Cardiac fibroblast (primary cell): ENCODE measurements at places on chromosomes 2 and 18.

DNA sequence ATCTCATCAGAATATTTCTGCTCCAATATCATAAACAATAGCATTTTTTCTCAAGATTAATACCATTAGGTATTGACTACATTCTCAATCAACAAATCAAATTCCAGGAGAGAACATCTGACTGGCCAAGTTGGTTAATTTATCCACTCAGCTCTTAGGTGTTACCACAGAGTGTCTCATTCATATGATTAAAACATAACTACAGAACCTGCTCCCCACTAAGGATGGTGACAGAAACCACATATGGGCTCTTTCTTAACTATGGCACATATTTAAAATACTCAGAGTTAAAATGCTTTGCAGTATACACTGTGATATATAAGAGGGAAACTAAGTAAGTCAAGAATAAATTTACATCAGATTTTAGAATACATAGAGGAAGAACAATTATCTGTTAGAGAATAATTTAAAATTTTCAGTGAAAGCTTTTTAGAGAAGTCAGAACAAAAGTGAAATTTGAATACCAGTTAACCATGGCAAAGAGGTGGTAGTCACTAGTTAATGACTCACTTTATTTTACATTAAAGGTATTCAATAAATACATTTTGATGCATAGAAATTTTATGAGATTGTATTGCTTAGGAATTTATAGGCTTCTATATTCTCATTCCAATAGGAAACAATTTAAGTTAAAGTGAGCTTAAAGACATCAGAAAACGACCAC is 1120.8 kb upstream of the TMEFF2 start:
- no peak for DNase-seq

DNA sequence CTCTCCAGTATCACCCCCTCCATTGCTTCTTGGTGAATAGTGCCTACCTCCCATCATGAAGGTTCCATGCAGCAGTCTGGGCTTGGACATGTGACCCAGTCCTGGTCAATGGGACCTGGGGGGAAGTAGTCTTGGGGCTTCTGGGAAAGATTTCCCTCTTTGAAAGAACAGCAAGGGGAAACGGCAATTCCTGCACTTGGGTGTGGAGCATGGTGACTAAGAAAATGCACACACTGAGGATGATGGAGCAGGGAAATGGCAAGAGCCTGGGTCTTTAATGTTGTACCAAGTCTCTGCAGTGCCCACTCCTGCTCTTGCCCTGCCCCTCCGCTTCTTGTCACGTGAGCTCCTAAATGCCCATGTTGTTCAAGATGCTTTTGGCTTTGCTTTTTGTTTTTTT is 131.4 kb upstream of the SIX2 start:
- no peak for DNase-seq

DNA sequence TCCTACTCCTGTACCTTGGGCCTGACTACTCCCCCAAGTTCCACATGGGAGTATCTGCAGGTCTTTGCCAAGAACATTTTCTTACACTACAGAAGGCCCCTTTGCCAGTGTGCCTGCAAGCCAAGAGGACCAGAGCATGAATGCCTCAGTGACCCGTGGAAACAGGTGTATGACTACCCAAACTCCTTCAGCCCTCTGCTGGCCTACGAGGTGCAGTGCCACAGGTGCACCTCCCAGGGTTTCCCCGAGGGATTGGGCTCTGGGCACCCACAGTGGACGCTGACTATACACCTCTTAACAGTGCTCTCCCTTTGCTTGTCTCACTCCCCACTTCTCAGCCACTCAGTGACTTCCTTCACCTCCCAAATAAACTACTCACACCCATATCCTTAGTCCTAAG is 91.4 kb downstream of the COL6A3 start:
- DNase-seq = no peak

DNA sequence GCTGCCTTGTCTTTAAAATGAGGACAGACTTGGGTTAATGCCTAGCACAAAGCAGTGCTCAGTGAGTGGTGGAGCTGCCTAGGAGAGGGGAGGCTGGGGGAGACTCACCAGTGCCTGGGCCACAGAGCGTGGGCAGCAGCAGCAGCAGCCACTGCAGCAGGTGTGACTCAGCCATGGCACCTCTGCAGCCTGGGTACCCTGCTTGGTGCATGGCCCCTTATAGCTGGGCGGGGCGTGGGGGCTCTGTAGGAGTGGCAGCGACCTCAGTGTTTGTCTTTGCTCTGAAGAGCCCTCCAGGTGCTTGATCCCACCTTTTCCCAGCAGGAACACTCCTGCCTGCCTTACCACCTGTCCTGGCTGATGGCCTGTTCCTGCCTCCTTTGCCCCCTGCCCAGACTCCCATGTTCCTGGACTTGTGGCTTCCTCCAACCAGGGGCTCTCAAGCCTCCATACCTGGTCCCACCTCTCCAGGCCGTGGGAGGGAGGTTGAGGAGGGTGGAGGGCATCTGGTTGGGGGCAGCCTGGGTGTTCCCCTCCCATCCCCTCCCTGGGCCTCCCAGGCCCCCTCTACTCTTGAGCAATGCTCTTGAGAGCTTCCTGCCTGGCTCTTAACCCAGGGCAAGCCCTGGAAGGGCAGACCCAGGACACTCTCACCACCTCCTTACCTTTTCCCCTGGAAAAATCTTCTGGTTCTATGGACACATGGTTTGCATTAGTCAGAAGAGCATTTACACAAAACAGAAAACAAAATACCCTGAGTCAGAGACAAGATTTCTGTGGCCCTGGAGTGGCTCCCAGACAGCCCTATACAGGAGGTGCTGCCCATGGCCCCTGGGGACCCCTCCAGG is at the start of gene SFTPB:
Gene SFTPB, minus strand, starts transcription at position 191 of the 848 bp plus-strand sequence. Its CDS starts 16 bp downstream, at position 175.
- no peak for DNase-seq

DNA sequence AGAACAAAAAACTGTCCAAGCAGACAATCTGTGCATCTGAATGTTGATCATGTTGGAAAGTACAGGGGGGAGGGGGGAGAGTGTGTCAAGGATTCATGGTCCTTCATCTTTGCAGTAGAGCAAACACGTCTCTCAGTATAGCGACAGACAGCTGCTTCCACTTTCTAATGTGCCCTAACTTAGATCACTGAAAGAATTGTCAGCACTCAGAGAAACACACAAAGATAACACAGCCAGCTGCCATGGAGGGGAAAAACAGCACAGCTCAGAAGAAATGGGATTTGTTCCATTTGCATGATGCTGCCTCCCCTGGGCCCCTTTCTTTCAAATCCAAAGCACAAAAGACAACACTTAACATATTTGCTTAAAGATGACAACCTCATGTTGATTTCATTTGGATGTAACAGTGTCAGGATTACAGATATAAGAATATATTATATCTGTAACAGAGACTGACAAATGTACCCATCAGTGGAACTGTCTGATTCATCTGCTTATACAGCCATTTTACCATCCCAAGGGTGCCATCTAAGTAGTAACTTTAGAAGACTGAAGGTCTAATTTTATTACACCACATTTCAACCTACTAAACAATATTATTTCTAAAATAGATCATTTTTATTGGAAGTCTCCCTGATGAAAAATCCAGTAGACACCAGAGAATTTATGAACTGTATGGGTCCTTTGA is 17.7 kb downstream of the FIGN start:
- peak; percentile 30 for DNase-seq

GRCh38 chr2:112161431-112162145 is 23.4 kb downstream of the FBLN7 start:
- DNase-seq = no peak

DNA sequence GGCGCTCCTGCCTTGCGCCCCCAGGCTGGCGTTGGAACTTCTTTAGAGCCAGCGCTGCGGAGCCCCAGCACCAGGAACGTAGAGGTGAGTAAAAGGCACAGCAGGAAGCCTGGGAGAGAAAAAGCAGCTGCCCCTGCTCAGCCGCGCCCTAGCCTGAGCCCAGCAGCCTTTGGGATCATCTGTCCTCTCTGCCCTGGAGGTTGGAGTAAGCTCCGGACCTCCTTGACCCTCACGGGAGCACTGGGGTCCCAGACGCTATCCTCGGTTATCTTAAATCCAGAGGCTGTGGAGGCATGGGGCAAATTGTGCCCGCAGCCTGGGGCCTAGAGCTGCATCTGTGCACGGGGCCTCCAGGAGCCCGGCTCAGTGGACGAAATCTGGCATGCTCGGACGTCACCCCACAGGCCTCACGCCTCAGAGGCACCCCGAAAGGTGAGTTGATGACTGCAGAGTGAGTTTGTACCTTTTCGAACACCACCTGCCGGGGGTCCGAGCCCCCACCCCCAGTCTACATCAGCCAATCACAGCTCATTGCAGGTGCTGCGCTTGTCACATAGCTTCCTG is 1.6 kb upstream of the SLC66A2 start:
- DNase-seq = no peak

GRCh38 chr18:4453567-4453873 is 1.6 kb downstream of the DLGAP1 start:
- DNase-seq = no peak

DNA sequence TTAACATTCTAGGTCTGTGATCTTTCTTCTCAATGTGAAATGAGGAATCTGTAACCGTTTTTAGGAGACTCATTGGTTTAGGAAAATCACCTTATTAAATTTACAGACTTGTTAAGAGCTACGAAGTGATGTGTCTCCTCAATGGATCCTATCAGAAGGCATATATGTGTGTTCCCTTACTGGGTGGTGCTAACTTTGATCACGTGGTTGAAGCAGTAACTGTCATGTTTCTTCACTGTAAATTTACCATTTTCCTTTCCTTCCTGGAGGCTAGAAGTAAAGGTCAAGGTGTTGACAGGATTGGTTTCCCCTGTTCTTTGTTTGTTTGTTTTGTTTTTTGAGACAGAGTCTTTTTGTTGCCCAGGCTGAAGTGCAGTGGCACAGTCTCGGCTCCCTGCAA is 1.4 kb upstream of the MTHFD2 start:
- no peak for DNase-seq

DNA sequence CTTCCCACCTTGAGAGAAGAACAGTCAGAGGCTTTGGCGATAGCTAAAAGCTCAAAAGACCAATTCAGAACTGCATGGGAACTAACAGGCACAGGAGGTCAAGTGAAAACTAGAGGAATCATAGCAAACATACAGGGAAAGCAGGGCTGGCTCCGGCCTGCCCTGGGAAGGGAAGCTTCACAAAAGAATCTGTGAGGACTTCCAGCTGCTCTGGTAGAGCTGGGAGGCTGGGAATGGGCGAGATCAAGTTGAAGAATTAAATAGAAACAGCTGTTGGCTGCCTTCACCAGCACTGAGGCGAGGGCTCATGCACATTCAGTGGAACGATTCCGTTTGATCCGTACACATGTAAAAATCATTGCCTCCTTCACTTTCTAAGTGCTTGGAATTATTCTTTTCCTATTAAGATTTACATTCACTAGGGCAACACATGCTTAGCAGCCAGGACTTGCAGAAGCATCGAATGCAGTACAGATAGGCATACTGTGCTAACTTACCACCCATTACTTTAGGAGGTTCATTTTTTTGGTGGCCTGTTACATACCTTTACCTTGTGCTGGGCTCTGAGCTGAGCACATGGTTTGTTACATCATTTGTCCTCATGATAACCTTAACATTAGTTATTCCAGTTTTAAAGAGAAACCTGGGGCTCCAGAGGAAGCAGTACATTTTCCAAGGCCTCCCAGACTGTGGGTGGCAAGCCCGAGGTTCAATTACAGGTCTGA is 125.4 kb upstream of the RNF152 start:
- DNase-seq = peak; percentile 52
